T1000 (cell line): ENCODE measurements at places on chromosomes 7 and 10.

- no peak for DNase-seq
These were observed 25.1 kb downstream of the ZMIZ1 start for GRCh38 chr10:79093658-79094411.

DNA sequence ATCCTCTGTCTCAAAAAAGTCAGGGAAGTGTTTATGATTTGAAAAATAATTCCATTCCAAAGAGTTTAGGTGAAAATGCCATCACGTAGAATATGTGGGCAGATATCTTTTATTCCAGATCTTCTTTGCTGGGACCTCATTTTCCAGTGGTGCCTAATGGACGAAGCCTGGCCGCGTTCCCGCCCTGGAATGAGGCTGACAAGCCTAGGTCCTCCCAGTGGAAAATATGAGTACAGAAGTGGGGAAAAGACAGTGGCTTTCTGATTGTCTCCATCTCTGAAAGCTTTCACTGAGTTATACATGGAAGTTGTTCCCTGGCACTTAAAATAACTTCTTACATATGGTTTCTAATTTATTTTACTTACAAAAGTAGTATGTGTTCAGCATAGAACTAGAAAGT lies 139.4 kb downstream of the TACC2 start:
- DNase-seq, result no peak

DNA sequence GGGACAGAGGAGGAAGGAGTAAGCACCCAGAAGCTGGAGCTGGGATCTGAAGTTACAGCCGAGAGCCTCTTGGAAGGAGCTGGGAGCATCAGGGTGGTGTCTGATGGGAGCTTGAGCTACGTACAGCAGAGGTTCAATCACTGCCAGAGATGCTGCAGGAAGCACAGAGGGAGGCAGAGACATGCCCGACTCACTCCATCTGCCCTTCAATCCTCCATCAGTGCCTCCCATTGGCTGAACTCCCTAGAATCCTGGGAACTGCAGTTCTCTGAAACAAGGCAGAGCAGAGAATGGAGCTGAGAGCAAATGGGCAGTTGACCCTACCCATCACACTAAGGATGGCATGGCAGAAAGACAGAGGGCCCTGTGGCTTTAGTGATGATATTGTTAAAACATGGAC lies 40.0 kb upstream of the CTBP2 start:
- DNase-seq, result no peak

- DNase-seq, result no peak
These were observed 10.8 kb upstream of the GALNT11 start for GRCh38 chr7:152014722-152015121.

DNA sequence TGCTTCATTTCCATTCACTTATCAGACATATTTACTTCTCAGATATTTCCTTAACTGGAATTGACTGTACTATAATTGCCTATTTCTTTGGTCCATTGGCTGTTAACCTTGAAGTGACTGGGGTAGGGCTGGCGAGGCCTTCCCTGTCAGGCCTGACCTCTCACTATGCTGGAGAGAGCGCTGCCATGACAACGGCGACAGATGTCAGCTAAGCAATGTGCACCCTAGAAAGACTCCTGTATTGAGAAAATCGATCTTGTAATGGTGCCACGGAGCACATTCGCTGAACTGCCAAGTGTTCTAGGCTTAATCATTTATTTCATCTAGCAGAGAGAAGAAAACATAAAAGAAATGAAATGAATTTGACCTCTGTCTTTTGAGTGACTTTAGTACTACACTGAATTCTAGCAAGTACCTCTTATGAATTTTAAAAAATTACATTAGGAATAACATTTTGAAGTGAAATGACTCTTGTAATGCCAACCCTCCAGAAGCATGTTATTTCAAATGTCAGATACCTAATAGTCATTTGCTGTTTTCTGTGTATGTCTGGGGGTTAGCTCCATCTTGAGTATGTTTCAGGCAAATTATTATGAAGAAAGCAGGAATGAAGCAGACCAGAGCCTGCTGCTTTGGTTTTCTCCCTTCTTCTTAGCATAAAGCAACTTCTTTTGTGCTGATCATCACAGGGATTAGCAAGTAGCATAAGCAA lies 148.0 kb downstream of the SNX10 start:
- DNase-seq, result no peak

GRCh38 chr10:8726084-8726778 lies 671.7 kb downstream of the GATA3 start:
- DNase-seq, result no peak

DNA sequence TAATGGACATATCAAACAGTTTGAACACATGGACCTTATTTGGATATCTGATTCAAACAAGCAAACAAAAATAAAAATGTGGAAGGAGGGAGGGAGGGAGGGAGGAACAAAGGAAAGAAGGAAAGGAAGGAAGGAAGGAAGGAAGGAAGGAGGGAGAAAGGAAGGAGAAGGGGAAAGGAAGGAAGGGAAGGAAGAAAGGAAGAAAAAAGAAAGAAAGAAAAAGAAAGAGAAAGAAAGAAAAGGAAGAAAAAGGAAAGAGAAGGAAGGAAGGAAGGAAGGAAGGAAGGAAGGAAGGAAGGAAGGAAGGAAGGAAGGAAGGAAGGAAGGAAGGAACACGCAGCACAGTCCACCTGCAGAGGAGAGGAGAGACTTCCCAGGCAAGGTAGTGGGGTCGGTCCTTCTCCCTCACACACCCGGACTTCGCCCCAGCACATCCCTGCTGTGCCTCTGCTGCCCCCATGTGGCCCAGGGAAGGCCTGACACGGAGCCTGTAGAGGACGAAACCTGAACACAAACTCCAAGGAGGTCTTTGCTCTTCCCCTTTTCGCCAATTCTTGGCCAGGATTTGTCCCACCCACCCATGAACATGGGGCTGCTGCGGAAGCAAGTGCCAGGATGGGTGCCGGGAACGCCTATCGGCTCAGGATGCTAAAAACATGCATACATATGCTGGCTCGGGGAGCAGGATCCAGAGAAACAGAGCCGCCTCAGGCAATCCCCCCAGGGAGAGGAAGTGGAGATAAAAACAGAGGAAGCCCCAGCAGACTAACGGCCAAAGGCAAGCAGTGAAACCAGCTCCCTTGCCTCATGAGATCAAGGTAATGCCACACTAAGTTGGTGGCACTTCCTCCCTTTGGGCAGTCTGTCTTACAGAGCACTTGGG lies 52.3 kb upstream of the DGKI start:
- peak; percentile 56 for DNase-seq

GRCh38 chr10:62652114-62652513 lies 152.4 kb upstream of the ADO start:
- DNase-seq, result peak; percentile 34

DNA sequence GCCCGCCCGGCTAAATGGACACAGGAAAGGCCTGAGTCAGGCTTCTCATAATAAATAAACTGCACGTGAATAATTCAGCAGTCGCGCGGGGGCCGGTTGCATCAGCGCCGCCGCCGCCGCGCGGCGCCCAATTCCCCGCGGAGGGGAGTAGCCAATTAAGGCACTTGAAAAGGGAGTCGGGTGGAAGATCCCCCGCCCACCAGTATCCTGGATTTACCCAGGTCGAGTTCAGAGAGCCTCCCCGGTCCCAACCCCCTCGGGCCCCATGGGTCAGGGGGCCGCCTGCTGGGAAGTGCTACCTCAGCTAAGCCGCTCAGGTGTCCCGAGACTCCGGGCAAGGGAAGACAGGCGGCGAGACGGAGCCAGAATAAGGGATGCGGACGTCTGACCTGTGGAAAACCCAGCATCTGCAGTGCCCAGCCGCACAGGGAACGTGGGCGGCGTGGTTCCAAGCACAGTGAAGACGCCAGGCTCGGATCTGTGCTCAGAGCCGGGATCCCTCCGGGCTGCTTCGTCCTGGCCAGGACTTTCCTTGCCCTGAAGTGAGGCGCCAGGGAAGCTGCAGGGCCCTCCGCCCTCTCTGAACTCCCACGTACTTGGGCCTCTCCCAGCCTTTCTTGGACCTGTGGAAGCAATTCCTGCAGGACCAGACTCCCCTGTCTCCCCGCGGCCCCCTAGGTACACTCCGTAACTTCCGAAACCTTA lies 7.3 kb upstream of the LBX1 start:
- DNase-seq, result no peak

- DNase-seq, result no peak
These were observed 126.4 kb downstream of the JCAD start for GRCh38 chr10:29932991-29933390.

- no peak for DNase-seq
These were observed 339.8 kb downstream of the ABCA13 start for GRCh38 chr7:48511080-48511479.

GRCh38 chr10:21926358-21926925 lies 77.1 kb downstream of the DNAJC1 start:
- no peak for DNase-seq

- DNase-seq, result no peak
These were observed 20.7 kb downstream of the NT5C3A start for GRCh38 chr7:33041631-33042428.

GRCh38 chr10:33249659-33250345 lies 84.7 kb downstream of the NRP1 start:
- DNase-seq, result no peak

DNA sequence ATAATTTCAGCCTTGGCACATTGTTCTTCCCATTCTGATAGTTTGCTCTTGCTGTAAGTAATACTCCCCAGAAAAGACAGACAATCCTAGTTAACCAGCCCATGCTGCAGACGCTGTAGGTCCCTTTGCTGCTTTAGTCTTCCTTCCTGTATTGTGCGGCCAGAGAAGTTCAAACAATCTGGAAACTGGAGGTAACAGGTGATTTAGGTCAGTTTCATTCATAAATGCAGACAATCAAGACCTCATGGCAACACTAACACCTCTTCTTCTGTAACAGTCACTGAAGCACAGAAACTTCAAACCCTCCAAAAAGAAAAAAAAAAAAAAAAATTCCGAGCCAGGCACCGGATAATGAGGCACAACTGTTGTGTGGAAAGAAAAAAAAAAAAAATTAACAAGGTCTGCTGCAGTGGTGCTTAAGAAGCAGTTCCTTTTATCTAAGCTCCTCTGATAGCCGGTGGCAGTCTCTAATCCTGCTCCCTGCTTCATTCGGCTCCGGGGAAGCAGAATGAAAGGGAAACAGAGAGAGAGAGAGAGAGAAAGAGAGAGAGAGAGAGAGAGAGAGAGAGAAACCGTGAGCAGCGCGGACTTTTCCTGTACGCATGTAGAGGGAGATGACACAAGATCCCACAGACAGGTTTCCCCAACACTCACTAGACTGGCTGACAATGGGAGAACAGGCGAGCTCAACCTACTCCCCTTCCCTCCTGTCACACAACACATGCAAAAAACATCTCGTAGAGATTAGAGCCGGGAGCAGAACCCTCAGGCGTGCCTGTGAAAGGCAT lies at the start of gene SEMA3A:
Gene SEMA3A, minus strand, starts transcription at position 306 of the 788 bp plus-strand sequence. Its CDS starts 203 bp downstream, at position 103.
- peak; percentile 26 for DNase-seq

DNA sequence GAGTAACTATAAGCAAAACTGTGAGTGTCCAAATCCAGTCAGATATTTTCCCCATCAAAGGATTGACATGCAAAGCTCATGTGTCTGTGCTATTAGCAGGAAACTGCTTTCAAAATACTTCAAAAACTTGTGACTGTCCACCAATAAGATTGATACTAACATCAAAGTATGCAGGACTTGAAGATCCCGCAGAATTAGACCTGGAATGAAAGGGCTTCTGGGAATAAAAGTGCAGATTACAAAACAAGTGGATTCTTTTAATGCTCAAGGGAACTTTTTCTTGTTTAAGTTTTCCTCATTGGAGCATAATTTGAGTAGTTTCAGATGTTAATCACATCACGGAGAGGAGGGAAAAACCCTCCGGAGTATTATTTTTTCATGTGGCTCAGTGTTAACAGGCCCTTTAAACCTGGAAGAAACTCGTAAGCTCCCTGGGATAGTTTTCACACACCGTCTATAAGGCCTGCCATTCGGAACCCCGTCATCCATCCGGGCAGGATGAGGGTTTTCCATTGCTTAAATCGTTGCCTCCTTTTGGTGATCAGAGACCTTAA lies 33.9 kb upstream of the MKX start:
- DNase-seq, result no peak

DNA sequence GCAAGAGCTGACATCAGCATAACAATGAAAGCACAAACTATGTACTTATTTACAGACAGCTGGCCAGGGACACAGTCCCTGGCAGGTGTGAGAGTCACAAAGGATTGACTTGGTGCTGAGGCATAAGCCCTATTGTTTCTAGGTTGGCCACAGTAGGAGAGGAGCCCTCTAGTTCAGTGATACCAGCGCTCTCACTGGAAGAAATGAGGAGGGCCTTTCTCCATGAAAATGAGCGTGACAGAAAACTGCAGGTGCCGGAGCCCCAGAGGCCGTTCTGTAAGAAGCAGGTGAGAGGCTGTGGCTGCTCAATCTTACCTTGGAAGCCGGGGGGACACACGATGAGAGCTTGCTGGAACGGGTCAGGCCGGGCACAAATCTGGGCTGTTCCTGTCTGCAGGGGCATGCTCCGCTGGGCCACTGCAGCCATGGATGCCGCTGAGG lies 90.5 kb downstream of the CLEC2L start:
- DNase-seq, result no peak

GRCh38 chr7:93551063-93551895 lies 23.2 kb downstream of the CALCR start:
- DNase-seq, result no peak

DNA sequence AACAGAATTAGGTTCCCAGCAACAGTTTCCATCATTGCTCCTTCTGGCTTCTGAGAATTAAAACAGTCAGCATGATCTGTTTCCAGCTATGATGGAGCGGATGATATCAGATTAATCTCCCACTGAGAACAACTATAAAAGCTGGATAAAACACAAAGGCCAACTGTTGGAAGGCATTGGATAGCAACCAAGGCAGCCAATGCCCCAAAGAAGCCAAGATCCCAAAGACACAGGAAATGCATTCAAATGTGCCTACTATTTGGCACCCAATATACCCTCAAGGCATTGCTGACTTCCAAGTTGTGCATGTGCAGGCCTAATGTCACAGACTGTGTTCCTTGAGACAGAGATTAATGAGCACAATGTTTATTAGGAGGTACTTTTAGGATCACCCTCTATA lies 259.3 kb downstream of the ARHGAP12 start:
- no peak for DNase-seq

DNA sequence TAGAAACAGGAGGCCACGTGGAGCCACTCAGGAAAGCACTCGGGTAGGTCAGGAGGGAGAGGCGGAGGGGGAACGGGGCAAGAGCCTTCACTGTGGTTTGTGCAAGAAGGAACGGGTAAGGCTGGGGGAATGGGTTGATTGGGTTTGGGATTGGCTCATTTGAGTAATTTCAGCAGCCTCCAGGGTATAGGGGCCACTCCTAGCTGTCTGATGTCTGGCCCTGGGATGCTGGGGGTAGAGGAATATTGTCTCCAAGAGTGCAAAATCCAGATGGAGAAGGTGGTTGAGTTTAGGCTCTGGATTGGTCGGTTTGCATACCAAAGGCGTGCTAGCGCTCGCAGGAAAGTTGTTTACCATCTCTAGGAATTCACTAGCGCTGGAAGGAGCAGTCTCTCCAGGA lies 47.2 kb downstream of the MYL10 start:
- no peak for DNase-seq

- no peak for DNase-seq
These were observed 158.8 kb downstream of the TWIST1 start for GRCh38 chr7:18958627-18959026.

- DNase-seq, result no peak
These were observed 1.5 kb downstream of the ACTR3B start for GRCh38 chr7:152760854-152761748.

DNA sequence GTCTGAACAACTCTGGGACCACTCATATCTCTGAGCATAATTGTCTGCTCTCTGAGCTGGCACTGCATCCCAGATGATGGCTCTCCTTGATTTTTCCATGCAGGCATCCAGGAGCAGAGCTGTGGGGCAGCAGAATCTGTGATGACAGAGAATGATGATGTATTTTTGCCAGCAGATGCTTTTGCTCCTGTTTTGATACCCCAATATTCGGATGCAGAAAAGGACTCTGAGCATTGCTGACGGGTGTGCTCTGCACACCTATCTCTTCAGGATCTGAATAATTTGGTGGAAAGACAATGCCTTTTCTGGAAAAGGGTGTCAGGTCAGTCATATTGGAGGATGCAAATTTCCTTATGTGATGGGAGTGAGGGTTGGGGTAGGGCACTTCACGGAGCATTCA lies 735.9 kb downstream of the KCNMA1 start:
- no peak for DNase-seq
